Frontal cortex (tissue), 4 donors: ENCODE measurements at places on chromosomes 5 and 9. TPM values are rescaled to one million over a fixed set of nuclear protein-coding genes. Genes with fewer than 3 reads are reported as not detected.

DNA sequence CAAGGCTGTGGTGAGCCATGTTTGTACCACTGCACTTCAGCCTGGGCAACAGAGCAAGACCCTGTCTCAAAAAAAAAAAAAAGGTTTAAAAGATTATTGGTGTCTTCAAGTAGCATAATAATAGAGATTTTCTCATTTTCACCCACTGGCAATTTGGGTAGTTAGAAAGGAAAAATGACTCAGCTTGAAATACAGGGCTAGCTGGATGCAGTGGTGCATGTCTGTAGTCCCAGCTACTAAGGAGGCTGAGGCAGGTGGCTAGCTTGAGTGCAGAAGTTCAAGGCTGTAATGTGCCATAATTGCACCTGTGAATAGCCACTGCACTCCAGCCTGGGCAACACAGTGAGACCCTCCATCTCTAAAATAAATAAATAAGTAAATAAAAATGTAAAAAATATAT lies 111.1 kb downstream of the ARRDC3 start:
- DNase-seq = no peak

DNA sequence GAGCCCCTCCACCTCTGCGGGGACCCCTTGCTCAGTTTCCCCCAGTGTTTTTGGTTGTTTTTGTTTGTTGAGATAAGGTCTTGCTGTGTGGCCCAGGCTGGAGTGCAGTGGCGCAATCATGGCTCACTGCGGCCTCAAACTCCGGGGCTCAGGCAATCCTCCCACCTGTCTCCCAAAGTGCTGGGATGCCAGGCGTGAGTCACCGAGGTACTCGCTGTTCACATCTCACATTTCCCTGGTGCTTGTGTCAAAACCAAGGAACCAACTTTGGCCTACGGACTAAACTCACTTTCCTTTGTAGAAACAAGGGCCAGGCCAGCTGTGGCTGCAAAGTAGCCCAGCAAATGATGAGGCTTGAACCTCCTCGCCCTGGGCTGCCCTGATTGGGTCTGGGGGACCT lies 9.7 kb upstream of the AJM1 start:
- no peak for DNase-seq

DNA sequence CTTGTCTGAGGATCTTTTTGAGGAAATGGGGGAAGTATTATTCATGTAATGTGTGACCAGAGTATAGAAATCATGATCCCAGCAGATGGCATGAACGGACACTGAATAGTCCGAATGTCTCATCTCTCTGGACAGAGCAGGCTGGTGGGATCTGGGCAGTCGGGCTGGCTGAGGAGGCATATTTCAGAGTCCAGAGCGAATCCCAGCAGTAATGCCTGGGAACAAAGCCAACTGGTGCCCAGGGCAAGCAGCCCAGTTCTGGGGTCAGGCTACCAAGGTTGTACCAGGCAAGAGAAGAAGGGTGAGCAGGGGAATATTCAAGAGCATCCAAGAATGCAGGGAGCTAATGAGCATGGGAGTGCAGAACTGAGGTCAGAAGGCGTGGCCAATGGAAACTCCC lies 306.4 kb downstream of the ZSWIM6 start:
- peak; percentile 27 for DNase-seq

DNA sequence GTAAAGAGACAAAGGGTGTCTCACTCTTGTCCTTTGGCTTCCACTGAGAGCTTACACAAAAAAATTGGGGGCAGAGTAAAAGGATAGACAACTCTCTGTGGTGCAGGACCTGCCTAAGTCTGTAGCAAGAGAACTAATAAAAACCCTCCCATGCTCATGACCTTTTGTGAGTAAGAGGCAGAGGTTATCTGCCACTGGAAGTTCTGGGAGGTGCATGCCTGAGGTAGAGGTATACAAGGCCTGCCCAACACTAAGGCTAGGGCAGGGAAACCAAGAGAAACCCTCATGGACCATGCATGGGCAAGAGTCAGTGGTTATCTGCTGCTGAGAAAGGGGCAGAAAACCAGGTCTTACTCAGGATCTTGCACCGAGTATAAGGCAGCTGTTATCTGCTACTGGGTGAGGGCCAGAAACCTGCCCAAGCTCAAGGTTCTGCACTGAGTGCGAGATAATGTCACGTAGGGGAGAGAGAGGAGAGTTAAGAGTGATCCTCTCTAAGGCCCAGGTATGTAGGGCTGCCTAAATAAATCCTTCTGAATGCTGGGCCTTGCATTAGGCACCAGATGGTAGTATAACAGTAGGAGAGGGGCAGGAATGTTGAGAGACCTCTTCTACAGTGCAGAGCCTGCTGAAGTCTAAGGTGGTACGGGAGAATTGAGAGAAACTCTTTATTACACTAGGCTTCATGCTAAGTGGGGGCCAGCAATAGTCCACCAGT lies 143.4 kb downstream of the MACROH2A1 start:
- no peak for DNase-seq

DNA sequence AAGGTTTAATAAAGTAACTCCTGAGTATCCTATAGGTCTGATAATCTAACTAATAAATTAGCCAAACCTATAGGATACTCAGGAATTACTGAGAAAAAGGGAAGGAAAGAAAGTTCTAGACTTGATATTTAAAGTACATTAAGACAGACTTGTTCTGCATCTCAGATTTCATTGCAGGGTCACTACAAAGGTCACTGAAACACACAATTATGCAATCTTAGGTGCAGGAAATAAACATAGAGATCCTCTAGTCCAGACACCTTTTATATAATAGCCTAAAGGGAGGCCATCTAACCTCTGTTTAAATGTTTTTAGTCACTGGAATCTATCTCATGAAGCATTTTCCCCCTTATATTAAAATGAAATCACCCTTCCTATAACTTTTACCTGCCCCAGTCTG lies 1215.7 kb downstream of the MAT2B start:
- DNase-seq = no peak

LURAP1L gene
- total RNA-seq = 1.6 TPM

DNA sequence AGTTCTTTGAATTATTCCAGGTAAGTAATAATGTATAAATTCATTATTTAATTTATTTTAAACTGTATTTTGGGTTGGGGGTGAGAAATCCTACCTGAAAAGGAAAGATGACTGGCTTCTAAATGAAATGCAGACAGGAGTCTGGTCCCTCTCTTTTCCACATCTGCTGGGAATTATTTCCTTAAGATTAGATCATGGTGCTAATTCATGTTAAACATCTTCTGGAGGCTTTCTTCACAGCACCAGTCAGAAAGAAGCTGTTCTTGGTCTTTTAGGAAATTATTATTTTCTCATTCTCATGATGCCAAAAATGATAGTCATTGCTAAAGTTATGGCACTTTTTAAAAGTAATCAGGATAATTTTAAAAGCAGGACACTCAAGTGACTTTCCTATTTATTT lies 254.2 kb downstream of the CWC27 start:
- no peak for DNase-seq

DNA sequence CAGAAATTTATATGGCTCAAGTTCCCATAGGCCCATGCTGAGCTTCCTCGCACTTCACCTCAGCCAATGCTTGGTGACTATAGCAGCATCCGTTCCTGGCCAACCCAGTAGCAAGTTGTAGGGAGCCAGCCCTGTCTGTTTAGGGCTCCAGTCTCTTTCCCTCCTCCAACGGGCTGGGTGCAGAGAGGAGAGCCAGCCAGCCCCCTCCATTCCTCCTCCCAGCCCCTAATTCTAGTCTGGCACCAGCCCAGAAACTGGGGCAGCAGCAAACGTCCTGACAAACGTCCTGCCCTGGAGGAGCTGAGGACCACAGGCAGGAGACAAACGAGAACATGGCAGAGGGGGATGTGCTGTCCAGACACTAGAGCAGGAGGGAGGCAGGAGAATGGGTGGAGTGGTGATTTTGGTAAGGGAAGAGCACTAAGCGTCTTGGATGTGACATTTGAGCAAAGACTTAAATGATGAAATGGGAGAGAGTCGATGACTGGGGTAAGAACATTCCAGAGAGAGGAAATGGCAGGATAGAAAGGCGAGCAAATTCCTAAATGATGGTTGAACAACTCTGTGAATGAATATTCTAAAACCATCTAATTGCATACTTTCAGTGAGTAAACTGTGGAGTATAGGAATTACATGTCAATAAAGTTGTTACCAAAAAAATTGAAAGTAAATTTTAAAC lies 222.5 kb upstream of the DAPK1 start:
- no peak for DNase-seq

DNA sequence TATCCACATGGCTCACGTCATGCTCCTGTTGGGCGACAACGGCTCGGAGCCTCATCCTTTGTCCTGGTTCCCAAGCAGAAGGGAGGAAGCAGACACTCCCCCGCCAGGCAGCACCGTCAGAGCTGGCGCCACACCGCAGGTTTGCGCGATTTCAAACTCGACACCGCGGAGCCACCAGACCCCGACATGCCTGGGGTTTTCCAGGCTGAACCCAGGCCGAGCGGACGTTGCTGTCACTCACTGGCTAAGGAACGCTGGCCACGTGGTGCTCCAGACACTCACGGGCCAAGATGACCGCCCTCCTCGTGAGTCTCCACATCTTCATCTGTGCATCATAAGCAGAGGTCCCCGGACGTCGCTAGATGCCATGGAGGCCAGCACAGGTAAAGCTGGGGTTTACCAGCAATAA lies 9.0 kb downstream of the TERT start:
- DNase-seq = no peak

GRCh38 chr5:159450417-159450816 lies 120.1 kb upstream of the IL12B start:
- DNase-seq = no peak

SLC46A2 gene
- not detected for total RNA-seq

PCDHA5 gene
- total RNA-seq = 8.2 TPM

DNA sequence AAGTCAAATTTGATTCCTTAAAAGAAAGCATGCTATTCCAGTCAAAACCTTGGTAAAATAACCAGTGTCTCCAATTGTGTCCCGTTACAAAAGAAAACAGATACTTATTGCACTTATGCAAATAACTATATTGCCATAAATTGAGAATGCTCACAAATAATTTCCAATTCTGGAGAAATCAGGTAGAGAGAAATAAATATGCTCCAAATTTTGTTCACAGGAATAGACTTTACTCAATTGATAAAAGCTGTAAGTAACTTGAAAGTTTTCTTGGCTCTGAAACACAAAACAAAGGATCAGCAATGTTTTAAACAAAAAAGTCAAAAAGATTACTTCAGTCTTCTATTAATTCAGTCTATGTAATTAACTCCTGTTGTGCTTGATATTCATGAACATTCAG lies 7.8 kb upstream of the DTWD2 start:
- no peak for DNase-seq

FOXD4 gene
- 1.2 TPM for total RNA-seq

- DNase-seq = no peak
Measured at GRCh38 chr5:2399096-2399495, 352.4 kb downstream of the IRX2 start.

DNA sequence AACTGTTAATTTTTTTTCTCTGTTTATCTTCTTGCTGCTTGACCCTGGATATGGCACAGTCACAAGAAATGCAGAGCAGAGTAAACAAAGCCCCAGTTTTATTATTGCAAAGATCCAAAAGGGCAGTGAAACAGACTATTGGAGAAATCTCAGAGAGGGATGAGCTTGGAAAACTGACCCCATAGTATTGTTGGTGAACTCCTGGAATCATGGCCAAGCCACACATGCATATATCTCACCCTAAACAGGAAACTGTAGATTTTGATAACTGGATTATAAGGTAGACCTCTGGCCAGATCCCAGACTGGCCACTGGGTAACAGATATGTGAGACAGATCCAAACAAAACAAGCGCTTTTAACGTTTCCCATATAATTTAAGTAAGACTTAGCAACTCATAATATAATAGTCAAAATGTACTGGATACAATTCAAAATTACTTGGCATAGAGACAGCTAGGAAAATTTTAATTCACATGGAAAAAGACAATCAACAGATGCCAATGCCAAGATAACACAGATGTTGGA lies 263.5 kb upstream of the SEMA6A start:
- no peak for DNase-seq

CDC20B gene
- not detected for total RNA-seq

PCDHA2 gene
- total RNA-seq = 10.6 TPM

DNA sequence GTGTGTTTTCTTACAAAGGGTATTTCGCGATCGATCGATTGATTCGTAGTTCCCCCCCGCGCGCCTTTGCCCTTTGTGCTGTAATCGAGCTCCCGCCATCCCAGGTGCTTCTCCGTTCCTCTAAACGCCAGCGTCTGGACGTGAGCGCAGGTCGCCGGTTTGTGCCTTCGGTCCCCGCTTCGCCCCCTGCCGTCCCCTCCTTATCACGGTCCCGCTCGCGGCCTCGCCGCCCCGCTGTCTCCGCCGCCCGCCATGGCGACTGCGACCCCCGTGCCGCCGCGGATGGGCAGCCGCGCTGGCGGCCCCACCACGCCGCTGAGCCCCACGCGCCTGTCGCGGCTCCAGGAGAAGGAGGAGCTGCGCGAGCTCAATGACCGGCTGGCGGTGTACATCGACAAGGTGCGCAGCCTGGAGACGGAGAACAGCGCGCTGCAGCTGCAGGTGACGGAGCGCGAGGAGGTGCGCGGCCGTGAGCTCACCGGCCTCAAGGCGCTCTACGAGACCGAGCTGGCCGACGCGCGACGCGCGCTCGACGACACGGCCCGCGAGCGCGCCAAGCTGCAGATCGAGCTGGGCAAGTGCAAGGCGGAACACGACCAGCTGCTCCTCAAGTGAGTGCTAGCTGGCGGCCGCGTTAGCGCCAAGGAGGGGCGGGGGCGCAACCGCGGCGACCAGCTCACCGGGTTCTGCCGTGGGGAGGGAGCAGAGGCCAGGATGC lies 480 bp downstream of the LMNB1 start:
- DNase-seq = peak; percentile 47

DNA sequence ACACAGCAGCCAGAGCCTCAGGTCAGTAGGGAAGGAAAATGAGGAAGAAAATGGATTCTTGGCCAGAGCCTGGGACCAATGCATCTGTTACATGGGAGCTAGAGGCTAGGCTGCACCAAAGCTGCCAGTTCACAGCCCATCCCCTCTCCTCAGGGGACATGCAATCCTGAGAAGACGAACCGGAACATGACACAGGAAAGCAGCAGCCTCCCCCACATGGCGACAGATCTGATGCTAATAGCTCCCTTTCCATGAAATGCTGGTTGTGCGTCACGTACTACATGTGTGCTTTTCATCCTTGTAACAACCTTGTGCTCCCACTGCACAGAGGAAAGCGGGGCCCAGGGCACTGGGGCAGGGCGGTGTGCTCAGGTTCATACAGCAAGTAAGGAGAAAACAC lies 67.5 kb downstream of the PRRT1B start:
- DNase-seq = no peak

DNA sequence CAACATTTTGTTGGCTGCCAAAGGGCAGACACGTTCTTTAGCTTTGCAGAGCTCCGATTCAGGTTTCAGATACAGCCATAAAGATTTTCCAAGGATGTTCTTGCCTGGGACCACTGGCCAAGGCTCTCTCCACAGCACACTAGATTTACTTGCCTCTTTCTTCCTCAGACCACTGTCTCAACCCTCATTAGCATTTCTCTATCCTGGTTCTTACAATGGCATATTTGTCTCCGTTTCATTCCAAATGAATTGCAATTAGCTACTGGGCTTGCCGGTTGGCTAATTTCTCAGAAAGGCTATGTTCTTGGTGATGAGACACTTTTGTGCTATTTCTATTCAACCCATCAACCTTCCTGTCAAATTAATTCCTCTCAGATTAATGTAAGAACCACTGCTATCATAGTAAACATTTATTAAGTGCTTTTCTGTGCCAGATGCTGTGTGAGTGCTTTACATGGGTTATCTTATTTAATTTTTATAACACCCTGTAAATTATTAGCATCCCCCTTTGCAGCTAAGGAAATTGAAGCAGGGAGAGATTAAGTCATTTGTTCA lies 118.4 kb upstream of the NR3C1 start:
- DNase-seq = no peak

GRCh38 chr9:112112519-112112918 lies 62.6 kb downstream of the SUSD1 start:
- no peak for DNase-seq

SPATA31C1 gene
- total RNA-seq = not detected
